ENCODE measurements at places on chromosomes 11 and 22.

DNA sequence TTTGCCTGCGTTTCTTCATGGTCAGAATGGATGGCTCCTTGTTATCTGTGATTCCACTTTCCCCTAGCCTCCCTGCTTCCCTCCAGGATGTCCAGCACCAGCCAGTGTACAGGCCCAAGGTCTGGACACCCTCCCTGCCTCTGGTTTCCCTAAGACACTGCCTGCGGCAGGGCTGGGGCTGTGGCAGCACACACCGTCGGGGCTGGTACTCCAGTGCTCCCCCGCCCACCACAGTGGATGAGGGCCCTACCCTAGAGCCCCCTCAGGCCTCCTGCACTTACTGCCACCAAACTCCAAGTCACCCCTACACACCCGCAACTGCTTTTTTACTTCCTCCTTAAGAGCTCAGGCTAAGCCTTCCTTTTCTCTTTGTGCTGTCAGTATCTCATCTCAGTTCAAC is 28.9 kb downstream of the ZNF214 start:
- no peak for DNase-seq

- no peak for DNase-seq
Measured at GRCh38 chr11:92048415-92048814, 176.2 kb upstream of the FAT3 start.

GRCh38 chr11:1742869-1743584 is 7.4 kb downstream of the IFITM10 start:
- no peak for DNase-seq

DNA sequence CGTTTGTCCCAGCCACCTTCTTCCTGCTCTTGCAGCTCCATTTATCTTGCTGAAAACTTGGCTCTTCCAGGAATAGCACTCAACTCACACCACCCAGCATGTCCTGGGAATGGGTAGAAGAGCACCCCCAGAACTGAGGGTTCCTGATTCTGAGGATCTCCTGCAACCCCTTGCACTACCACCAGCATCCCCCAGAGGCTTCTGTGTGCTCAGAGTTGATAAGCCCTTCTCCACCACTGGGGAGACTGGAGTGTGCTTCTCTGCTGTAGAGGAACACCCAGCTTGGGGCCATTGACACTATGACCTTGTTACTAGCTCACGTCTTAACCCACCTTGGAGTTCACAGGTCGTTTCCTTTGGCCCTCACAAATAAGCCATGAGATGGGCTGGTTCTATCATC is 121.0 kb downstream of the GRIK4 start:
- DNase-seq = no peak

GRCh38 chr11:88552379-88553062 is 215.0 kb upstream of the CTSC start:
- peak; percentile 24 for DNase-seq

GRCh38 chr11:102216433-102217075 is 100.7 kb upstream of the BIRC3 start:
- DNase-seq = no peak

DNA sequence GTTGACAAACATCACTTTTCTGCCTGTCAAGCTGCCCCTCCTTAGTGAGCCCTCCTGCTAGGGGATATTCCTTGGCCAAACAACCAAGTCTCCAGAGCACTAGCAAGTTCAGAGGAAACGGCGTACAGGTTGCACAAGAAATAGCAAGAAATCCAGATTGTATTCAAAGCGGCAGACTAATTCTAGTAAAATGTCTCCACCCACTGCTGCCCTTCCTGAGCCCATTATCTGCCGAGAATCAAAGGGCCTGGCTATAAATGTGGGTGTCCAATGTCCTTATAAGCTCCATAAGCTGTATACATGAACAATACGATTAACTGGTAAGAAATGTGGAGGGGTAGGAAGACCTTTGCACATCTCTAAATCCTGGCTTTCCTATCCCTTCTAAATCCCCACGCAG is 44.0 kb upstream of the AKIP1 start:
- no peak for DNase-seq

DNA sequence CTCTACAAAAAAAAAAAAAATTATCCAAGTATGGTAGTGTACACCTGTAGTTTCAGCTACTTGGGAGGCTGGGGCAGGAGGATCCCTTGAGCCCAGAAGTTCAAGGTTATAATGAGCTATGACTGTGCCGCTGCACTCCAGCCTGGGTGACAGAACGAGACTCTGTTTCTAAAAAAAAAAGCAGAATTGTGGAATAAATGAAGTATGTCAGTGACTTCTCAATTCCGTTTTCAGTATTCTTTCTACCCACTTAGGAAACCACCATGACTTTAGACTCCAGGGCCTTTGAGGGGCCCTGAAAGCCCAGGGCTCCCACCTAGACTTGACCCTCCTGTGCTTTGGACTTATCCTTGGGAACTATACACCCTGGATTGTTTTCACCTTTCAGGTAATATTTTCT is 6.5 kb upstream of the NUP160 start:
- no peak for DNase-seq

DNA sequence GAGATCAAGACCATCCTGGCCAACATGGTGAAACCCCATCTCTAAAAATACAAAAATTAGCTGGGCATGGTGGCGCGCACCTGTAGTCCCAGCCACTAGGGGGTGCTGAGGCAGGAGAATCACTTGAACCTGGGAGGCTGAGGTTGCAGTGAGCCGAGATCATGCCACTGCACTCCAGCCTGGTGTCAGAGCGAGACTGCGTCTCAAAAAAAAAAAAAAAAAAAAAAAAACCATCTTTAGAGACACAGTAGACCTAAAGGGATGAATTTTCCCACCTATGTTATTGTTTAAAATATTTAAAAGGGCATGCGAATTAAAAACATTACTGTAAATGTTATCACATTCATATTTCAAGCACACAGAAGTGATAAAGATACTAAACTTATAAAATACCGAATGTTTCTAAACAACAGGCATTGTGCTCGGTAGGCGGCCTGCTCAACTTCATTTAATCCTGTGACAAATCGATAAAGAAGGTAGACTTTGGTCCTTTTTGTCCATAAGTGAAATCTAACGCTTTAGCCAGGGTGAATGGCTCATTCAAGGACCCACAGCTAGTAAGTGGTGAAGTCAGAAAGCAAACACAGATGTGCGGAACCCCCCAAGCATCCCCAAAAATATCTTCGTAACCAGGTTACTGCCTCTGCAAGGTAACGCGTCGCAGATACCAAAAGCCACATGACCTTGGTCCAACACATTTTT is 16.1 kb downstream of the NCAPD3 start:
- DNase-seq = no peak

- DNase-seq = peak; percentile 88
Measured at GRCh38 chr11:75142714-75143419, 8.0 kb upstream of the SLCO2B1 start.

DNA sequence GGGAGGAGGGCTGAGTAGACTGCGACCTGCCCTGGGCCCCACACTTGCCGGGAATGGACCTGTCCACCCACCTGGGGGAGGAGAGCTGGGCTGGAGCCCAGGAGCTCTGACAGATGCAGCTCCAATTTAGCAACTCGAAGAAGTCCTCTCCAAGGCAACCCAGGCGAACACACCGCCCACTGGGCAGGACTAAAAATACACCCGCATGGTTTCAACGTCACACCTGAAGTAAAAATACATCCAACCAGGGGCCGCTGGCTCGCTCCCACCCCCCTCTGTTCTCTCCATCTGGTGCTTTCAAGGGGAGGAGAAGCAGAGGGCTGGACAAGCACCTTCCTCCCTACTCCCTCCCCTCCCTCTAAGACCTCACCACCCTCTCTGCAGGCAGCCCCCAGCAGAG is 119.9 kb downstream of the FEZ1 start:
- peak; percentile 59 for DNase-seq

DNA sequence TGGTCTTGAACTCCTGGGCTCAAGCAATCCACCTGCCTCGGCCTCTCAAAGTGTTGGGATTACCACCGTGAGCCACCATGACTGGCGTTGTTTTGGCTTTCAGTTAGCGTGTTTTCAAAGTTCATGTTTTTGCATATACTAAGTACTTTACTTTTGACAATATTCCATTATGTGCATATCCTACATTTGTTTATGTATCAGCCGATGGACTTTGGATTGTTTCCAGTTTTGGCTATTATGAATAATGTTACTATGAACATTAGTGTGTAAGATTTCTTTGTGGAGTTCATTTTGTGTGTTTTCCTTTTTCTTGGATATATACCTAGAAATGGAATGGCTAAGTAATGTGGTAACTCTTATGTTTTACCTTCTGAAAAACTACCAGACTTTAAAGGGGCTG is 9.9 kb downstream of the CSTF3 start:
- no peak for DNase-seq

DNA sequence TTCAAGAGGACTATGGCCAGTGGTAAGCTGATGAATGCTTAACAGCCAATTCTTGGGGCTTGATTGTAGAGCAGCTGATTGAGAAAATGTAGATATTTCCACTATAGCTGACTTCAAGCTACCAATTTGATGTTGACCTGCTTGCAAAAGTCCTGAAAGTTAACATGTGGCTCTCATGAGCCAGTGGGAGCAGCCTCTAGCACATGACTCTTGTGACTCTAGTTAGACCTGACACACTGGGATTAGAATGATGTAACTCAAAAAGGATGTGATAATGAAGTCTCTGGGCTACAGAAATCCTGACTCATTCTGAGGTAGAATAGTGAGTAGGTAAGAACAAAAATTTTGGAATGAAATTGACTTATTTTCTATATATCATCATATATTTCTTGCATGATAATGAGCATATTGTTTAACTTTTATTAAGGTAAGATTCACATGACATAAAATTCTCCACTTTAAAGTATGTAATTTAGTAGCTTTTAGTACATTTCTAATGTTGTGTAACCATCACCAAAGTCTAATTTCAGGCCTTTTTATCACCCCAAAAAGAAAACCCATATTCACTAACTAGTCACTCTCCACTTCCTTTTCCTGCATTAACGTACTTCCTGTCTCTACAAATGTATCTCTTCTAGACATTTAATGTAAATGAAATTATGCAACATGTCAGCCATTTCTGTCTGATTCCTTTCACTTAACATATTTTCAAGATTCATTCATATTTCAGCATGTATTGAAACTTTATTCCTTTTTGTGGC is 16.1 kb upstream of the OR52H1 start:
- DNase-seq = no peak

GRCh38 chr11:133506551-133507094 is 25.7 kb downstream of the OPCML start:
- no peak for DNase-seq

GRCh38 chr11:80282643-80283042 is 841.8 kb upstream of the TENM4 start:
- no peak for DNase-seq

GRCh38 chr11:15027956-15028355 is 45.4 kb upstream of the CALCB start:
- DNase-seq = no peak

DNA sequence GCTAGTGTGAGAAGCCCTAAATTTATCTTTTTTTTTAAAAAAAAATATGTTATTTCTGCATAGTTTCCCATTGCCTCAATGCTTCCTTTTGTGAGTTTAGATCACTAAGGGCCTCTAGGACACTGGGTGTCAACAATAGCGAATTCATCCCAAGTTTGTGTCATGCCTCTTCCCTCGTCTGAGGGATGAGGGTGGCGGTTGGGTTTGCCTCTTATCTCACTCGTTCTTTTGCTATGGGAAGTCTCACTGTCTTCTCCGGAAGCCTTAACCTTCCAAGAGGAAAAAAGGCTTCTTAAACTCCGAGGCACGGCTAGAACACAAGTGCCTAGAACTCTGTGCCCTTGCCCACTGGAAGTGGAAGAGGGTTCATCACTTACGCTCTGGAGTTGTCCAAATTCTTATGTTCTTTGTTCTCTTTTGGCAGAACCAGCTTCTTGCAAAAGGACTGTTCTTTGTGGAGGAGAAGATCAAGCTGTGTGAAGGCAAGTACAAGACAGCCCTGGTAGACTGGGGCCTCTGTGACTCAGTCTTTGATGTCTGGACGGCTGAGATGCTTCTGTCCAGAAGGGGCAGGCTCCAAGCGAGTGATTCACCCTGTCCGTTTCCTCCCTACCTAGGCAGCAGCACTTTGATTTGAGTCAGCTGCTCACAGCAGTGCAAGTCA is 78.5 kb downstream of the TRAF6 start:
- no peak for DNase-seq

GRCh38 chr11:67268081-67268961 is 2.0 kb downstream of the GRK2 start:
- no peak for DNase-seq

GRCh38 chr11:64605656-64606585 is 14.9 kb downstream of the SLC22A12 start:
- DNase-seq = no peak

DNA sequence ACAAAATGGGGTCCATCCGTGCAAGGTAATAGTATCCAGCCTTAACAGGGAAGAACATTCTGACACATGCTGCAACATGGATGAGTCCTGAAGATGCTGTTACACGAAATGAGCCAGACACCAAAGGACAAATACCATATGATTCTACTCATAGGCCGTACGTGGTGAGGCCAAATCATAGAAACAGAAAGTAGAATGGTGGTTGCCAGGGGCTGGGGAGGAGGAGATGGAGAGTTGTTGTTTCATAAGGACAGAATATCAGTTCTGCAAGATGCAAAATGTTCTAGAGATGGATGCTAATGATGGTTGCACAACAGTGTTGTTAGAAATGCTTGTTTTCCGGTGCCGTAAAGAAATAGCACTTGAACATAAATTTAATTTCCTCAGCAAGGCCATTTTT is 2.6 kb downstream of the TBX10 start:
- no peak for DNase-seq

DNA sequence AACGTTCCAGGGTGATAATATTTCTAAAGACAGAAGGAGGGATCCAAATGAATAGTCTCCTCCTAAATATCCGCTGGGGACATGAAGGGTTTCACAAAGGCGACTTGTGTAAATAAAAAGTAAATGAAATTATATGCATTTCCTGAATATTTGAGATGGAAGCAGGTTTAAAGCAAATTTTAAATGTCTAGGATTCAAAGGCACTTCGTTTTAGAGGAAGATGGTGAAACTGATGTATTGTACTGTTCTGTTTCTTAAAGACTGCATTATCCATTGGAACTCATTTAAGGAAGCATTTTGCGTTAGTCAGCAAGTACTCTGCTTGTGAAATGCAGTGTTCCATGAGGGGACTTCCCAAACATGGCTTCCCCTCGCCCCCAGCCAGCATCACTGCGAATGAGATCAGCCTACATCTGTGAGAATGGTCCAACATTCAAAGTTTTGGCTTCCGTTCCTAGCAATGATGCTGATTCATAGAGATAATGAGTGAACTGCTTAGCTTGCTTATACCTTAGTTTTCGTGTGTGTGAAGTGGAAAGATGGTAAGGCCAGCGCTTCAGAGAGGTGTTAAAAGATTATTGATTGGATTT is 1.5 kb downstream of the RAB39A start:
- peak; percentile 66 for DNase-seq

- no peak for DNase-seq
Measured at GRCh38 chr22:42909363-42910058, 52.4 kb upstream of the ARFGAP3 start.

- no peak for DNase-seq
Measured at GRCh38 chr11:12678092-12678491, 3.9 kb downstream of the TEAD1 start.

- no peak for DNase-seq
Measured at GRCh38 chr11:32141745-32142546, 51.1 kb downstream of the RCN1 start.

GRCh38 chr11:9041747-9042146 is 37.9 kb upstream of the NRIP3 start:
- no peak for DNase-seq

All from Ammon's horn (tissue), 1 donor.